ENCODE measurements at places on chromosomes 2 and 18.

- DNase-seq = peak; percentile 35
Measured at GRCh38 chr2:187499941-187500532, 52.0 kb upstream of the CALCRL start.

GRCh38 chr2:232076736-232077135 lies 115.2 kb downstream of the DIS3L2 start:
- no peak for DNase-seq

DNA sequence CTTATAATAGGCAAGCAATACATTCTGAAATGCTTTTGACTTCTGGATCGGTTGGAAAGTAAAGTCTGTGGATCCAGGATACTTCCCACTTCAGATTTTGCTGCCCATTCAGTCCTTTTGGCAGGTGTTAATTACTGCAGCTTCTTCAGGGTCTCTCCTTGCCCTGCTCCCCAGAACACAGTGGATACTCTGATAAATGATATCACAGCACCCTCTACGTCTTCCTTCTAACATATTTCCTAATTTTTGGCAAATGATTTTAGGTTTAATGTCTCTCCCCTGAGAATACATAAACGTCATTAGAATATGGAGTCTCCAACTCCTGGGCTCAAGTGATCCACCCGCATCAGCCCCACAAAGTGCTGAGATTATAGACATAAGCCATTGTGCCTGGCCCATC lies 249.8 kb downstream of the NYAP2 start:
- no peak for DNase-seq

DNA sequence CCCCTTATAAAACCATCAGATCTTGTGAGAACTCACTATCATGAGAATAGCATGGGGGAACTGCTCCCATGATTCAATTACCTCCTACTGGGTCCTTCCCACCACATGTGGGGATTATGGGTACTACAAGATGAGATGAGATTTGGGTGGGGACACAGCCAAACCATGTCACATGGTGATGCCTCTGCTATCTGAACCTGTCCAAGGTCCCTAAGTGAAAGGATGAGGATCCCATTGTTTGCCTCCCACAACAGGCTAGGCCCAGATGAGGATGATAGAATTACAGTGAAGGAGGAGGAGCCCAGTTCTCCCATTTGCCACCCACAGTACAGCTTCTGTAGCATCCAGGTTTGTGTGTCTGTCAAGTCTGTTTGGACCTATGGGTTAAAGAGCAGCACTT lies 65.4 kb downstream of the PRKCE start:
- no peak for DNase-seq

DNA sequence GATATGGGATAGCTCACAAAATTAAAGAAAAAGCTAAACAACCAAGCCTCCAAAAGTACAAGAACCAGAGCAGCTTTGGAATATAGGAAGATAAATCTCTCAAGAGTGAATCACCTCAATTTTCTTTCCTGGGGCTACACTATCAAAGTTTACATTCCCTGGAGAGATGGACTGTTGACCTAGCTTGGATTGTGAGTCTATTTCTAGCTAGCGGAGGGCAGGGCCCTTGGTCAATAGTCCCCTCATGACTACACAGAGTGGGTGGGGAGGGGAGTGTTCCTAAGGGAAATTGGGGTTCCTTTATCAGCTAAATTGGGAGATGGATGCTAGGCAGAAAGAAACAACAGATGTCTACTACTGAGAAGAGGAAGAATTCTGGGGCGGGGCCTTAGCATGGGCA lies 29.9 kb upstream of the EIF2AK3 start:
- no peak for DNase-seq

GRCh38 chr2:218255446-218255845 lies 5.4 kb upstream of the GPBAR1 start:
- DNase-seq = no peak

DNA sequence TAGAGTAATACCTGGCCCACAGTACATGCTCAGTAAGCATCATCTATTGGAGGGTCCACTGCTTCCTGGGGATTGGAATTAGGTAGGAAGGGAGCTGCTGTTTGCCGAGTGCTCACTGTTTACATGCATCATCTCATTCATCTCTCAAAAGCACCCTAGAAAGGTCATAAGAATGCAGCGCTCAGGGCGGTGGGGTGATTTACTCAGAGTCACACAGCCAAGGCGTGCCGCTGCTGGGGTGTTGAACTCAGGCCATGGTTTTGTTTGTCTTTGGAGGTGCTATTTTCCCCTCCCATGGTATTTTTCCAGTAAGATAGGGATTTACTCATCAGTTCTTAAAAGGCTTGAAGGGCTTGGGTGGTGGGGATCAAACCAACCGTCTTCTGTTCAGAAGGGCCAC lies 227.5 kb downstream of the LDLRAD4 start:
- DNase-seq = no peak

DNA sequence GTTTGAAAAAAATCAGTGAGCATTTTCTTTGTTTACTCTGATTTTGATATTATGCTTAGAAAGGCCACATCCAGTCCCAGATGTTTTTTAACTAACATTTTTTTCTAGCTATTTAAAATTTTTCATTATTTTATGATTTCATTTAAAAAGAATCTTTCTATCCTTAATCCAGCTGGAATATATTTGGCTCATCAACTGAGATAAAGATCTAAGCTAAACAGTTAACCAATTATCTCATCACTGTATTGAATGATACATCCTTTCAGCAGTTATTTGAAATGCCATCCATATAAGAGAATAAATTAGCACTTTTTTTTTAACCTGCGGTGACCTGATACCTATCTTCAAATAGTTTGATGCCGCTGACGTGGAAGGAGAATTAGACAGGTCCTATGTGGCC lies 245.5 kb upstream of the COPS8 start:
- no peak for DNase-seq
